ENCODE measurements at places on chromosomes 12 and 14.

DNA sequence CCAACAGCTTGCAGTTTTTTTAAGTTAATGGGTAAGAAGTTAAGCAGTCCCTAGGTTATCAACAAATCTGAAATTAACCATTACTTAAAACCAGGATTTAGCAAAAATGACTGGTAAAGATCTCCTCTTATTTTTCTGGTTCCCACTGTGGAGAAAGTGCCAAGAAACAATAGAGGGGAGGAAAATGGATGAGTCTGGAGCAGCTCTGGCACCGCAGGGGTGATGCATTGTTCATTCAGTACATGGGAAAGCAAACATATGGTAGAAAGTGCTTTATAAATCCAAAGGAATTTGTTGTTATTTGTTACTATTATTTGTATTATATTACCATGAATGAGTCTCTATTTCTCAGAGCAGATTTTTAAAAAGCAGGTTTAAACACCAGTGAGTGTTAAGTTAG lies 92.2 kb downstream of the DYRK2 start:
- DNase-seq = no peak

DNA sequence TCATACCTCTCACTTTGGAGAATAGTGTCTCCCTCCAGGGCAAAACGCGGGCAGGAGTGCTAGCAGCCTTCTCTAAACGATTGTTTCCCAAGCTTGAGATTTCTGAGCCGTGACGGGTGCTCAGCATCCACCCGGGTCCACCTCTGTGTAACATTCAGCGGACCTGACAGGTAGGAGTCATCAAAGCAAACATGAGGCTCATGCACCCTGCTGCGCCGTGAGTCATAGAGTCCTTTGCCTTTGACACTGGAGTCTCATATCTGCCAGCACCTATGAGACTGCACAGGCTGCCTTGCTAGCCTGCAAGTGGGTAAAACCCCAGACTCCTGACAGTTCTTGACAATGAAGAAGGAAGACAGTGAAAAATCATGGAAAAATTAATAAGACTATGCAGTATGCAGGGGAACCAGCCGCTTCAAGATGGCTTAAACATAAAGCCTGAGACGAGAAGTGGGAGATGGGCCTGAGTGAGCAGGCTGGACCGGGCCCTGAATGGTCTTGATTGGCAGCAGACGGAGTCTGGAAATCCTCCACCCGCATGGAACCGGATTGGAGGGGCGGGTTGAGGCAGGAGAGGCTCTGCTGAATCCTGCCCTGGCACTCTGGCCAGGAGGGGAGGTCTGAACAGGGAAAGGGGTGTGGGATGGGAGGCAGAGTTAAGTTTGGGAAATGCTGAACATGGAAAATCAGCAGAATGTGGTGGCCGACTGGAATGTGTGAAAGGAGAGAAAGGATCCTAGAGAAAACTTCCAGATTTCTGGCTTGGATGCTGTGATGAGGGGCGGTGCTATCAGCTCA lies 54.2 kb downstream of the LGMN start:
- no peak for DNase-seq

GRCh38 chr12:122850695-122851350 lies 15.6 kb downstream of the HIP1R start:
- DNase-seq = no peak

- DNase-seq = peak; percentile 50
These were observed 763.9 kb downstream of the NRXN3 start for GRCh38 chr14:78933948-78934524.

DNA sequence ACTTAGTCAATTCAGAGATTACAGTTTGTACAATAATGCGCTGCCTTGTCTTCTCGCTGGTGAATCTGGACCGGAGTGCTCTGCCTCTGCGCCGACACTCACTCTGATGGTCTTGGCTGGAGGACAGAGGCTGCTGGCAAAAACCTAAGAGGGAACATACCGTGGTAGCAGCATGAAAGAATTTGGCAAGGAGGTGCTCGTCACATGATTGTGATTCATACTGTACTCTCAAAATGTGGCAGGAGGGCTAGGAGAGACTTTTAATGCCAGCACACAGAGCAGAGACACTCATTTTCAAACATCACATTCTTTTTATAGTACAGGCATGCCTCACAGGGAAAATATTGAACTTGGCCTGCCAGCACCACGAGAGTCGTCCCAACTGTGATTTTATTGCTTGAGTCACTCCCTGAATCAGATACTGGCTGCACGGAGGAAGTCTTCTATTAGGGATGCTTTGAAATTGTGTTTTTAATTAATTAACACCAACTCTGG lies 67.8 kb downstream of the HMGA2 start:
- DNase-seq = no peak

DNA sequence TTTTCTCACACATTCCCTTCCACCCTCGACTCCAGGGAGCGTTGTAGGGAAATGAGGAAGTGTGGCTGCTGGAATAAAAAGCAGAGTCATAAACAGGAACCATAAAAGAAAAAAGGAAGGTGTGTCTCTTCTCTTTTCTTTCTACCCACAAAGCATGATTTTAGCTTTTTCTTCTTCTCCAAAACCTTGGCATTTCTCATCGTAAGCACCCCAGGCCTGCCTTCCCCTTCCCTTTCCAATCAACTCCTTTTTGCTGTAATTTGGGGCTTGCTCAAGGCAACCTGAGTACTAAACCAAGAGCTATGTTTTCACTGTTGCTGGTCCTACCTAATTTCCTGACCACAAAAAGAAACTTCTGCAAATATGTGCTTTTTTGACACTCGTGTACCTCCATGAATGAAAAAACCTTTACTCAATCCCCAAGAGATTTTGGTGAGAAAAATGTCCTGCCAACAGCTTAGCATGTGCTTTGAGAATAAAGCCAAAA lies 9.2 kb downstream of the PLBD1 start:
- DNase-seq = no peak

Data from D341Med (cell line).